ENCODE measurements at places on chromosomes 12 and 14. TPM values are rescaled to one million over a fixed set of nuclear protein-coding genes. Genes with fewer than 3 reads are reported as not detected.
A peak's percentile ranks its signal among the peaks of the same experiment; 100 is the strongest.

GRCh38 chr14:70934502-70935134, 27.4 kb downstream of the PCNX1 start:
- peaks cover 78% of the 10 kb centered on the region for H3K4me1 ChIP-seq
- H3K36me3 ChIP-seq = peaks cover 9% of the 10 kb centered on the region
- peak overlapping the region; percentile 88 for H3K27ac ChIP-seq
- H3K4me3 ChIP-seq = peak overlapping the region; percentile 62
- peak; percentile 44 for DNase-seq

DNA sequence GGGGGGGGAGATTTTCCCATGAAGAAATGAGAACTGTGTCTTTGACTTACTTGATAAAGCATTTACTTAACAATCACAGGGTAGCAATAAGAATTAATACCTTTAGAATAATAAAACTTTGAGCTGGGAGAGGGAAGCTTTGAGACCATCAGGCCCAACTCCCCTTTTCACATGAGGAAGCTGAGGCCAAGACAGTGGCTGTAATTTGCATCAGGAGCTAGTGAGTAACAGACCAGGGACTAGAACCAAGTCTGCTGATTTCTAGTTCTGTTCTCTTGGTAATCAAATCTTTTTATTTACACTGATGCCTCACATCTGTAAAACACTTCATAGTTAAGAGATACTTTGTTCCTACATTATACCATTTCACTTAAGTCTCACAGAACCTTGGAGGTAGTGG, 28.7 kb downstream of the TTC8 start:
- H3K4me1 ChIP-seq = no peaks in the 10 kb centered on the region
- H3K27me3 ChIP-seq = no peaks in the 10 kb centered on the region
- H3K4me3 ChIP-seq = no peak overlapping the region

- peaks cover 4% of the 10 kb centered on the region for H3K36me3 ChIP-seq
- peaks cover 54% of the 10 kb centered on the region for H3K4me1 ChIP-seq
- no peak for DNase-seq
- no peak overlapping the region for H3K4me3 ChIP-seq
- H3K27me3 ChIP-seq = no peaks in the 10 kb centered on the region
- no peak overlapping the region for H3K27ac ChIP-seq
These were observed 109.8 kb upstream of the BCAT1 start for GRCh38 chr12:25058658-25059058.

GRCh38 chr12:108850854-108851573, 6.4 kb downstream of the SSH1 start:
- no peak for DNase-seq
- H3K4me3 ChIP-seq = no peak overlapping the region

GRCh38 chr12:84077679-84078078, 834.9 kb downstream of the SLC6A15 start:
- no peaks in the 10 kb centered on the region for H3K27me3 ChIP-seq
- H3K36me3 ChIP-seq = no peaks in the 10 kb centered on the region
- no peaks in the 10 kb centered on the region for H3K4me1 ChIP-seq
- DNase-seq = no peak

- no peaks in the 10 kb centered on the region for H3K27me3 ChIP-seq
- H3K36me3 ChIP-seq = no peaks in the 10 kb centered on the region
- no peak overlapping the region for H3K27ac ChIP-seq
- H3K4me3 ChIP-seq = peak overlapping the region; percentile 78
- peaks cover 24% of the 10 kb centered on the region for H3K4me1 ChIP-seq
These were observed 25.6 kb upstream of the MAP1LC3B2 start for GRCh38 chr12:116533343-116534251.

Gene KRT3
- total RNA-seq = not detected

Gene OASL
- total RNA-seq = 26.5 TPM

Gene SCN8A
- total RNA-seq = 0.64 TPM

Gene LIN7A
- total RNA-seq = not detected

All from activated CD4-positive, alpha-beta memory T cell treated with anti-CD3 and anti-CD28 coated beads for 36 hours (primary cell).